ENCODE measurements at places on chromosomes 6 and 20. TPM values are rescaled to one million over a fixed set of nuclear protein-coding genes. Genes with fewer than 3 reads are reported as not detected.

The SNRNP48 gene
- 54.1 TPM for total RNA-seq

The PDE10A gene
- total RNA-seq = 17.3 TPM

The DOK5 gene
- total RNA-seq = 3.1 TPM

The OPRL1 gene
- total RNA-seq = 3.3 TPM

The SLC17A3 gene
- not detected for total RNA-seq

DNA sequence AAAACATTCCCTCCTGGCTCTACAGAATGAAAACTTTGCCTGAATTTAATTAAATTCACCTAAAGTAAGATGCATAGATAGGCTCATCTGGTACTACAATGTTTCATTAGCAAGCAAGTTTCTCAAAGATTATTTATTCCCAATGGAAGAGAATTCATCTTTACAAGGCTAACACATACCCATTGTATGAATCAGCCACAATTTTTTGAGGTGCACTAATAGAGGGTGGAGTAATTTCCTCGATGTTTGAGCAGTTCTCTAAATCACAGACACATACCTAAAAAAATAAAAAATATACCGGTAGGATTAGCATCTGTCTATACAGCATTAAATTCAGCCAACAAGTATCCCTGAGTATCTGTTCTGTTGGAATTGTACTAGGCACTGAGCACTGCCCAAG, 32.7 kb downstream of the ROS1 start:
- no peak for DNase-seq

DNA sequence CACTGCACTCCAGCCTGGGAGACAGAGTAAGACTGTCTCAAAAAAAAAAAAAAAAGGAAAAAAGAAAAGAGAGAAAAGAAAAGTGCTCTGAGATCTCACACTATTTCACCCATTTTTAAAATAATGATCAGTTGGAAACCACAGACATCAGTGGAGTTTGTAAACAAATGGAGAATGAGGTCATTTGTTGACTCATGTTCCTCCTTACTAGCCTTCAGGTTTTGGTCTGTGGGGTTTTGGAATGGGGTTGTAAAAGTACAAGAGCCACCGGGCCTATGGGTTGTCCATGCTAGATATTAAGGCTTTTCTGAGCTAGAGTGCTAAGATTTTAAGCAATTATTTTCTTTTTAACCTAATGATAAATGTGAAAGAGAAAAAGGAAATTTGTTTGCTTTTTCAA, 104.4 kb upstream of the PRL start:
- DNase-seq = no peak

DNA sequence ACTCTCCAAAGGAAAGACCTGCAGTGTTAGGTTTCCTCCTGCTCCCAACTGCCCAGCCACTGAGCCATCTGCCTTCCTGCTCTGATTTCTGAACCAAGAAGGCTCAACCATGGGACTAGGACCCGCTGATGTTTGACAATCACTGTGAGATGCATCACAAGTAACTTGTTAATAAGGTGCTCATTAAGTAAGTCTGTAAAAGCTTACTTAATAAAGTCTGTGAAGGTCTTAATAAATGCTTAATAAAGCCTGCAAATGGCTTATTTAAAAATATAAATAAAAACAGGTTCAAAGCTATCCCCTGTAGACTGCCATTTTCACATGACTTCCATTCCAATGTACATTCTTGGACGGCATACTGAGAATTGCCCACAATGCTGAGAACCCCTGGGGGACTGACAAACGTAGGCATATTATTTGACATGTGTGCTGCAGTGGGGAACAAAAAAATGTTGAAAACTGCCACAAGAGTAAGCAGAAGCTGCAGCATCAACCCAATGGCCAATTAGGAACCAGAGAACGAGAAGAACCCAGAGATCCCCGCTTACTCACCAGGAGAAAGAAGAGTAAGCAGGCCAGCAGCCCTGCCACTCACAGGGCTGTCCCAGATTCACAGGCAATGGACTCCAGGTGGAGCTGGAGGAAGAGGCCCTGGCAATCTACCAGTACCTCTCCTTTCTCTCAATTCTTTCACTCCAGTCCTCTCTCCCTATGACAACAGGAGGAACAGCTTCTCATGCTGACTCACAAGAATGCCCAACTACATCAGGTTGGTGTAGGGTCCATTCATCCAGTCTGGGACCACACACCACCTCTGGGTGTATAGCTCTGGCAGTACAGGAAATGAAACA, 19.5 kb downstream of the KIF13A start:
- DNase-seq = no peak

- DNase-seq = no peak
These were observed 187.2 kb upstream of the COL21A1 start for GRCh38 chr6:56434606-56435005.

GRCh38 chr6:56692523-56693245, 50.0 kb upstream of the DST start:
- DNase-seq = no peak

DNA sequence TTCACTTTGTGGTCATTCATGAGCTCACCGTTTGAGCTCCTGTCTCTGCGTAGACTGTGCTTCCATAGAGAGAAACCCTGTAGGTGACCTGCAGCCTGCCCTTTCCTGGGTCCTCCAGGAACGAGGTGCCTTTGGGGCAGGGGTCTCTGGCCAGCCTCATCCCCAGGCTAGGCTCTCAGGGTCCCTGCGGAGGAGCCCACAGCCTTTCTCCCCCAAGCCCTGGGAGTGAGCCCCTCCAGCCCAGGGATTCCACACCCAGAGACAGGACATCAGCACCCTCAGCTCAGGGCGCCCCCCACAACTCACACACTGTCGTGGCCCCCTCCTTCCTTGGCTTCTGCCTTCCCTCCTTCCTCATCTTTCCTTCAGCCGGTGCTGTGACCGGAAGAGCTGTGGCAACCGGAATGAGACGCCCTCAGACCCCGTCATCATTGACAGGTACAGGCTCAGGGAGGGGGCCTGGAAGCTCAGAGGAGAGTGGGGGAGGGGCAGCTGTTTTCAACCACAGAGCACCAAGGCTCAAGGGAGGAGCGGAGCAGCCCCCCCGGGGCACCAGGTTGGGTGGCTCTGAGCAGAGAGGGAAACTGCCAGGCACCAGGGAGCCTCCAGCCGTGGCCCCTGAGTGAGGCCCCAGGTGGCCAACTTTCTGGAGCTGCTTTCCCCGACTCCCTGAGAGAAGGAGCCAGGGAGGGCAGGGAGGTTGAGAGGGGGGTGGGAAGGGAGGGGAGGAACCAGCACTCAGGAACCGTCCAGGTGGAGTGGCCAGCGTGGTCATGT, 16.8 kb downstream of the EBF4 start:
- no peak for DNase-seq

GRCh38 chr20:15642676-15643075, 930.6 kb downstream of the KIF16B start:
- no peak for DNase-seq

DNA sequence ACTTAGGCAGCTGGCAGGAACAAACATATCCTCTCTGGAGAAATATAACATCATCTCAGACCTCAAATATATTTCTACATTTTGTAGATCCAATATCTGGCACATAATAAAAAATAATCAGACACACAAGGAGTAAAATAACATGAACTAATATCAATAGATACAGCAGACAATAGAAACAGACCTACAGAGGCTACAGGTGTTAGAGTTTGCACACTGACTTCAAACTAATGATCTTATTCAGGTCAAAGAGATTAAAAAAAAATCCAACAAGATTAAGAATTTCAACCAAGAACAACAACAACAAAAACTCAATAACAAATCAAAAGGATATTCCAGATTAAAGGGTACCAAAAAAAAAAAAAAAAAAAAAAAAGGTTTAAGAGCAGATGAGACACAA, 13.9 kb upstream of the CDYL start:
- DNase-seq = no peak

DNA sequence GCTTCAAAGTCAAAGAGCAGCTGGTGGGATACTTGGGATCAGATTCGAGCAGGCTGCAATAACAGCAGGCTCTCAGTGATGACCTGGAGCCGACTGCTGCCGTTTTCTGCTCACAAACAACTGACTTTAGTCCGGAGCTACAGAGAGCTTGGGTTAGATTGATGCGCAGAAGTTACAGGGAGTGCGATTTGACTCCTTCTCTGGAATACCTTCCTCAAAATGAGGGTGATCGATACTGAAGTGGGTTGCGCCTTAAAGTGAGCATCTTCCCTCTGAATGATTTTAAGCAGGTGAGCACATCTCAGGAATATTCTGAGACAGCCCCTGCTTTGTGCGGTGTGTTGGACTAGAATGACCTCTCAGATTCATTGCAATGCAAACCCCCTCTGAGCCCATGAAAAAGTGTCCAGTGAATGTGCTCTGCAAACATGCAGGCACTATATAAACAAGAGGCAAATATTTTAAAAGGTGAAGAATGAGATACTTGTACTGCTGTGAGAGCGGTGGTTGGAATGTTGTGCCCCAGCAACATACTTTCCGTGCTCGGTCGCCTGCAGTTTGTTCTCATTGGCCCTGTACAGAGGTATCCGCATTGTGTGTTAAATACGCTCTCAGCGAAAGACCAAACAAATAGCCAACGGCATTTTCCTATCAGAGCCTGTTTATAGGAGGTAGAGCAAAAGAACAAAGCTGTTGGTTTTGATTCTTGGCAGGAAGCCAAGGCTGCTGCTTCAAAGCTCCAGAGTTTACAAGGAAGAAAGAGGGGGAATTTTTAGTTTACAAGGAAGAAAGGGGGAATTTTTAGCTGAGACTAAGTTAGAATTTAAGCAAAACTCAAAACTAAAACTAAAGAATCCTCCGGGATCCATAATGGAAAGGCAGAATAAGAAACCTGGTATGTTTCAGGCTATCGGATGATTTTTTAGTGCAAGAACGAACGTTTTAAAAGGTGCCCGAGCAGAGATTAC, 67.7 kb downstream of the PHACTR2 start:
- peak; percentile 65 for DNase-seq

- DNase-seq = no peak
These were observed 427.0 kb upstream of the SPTLC3 start for GRCh38 chr20:12581644-12582289.

GRCh38 chr6:116902634-116903033, 25.6 kb downstream of the RFX6 start:
- no peak for DNase-seq

DNA sequence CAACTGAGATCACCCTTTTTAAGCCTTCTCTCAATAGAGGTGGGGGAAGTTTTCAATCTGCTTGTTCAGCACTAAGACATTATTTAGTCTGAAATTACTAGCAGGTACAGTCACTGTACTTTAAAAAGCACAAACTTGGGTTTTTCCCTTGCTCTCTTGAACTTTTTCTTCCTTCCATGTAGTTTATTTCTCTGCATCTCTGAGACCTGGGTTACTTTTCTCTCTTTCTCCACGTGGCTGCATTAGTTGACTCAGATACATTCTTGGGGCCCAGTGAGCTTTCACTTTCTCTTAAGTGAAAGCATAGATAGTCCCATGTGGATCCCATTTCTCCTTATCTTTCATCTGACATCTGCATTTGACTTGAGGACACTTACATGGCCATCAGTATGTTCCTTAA, 433.9 kb upstream of the MAP3K7 start:
- no peak for DNase-seq

DNA sequence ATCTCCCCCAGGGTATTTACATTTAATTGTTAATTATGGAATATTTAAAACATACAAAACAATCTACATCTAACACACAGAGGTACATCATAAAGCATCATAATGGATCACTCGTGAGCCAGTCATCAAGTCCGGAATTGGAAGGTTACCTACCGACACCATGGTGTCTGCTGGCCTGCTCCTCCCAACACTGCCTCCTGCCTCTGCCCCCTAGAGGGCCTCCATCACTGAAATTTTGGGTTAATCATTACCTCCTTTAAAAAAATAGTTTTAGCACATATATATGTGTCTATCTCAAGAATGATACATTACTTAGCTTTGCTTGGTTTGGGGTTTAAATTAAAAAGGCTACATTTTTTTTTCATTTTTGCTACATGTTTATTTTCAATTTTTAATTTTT, 114.6 kb upstream of the PDE10A start:
- DNase-seq = no peak

- no peak for DNase-seq
These were observed 172.3 kb downstream of the GJA1 start for GRCh38 chr6:121607721-121608120.

- no peak for DNase-seq
These were observed 68.2 kb upstream of the TNFAIP3 start for GRCh38 chr6:137798846-137799245.

GRCh38 chr20:48209102-48209501, 423.8 kb upstream of the SULF2 start:
- no peak for DNase-seq

DNA sequence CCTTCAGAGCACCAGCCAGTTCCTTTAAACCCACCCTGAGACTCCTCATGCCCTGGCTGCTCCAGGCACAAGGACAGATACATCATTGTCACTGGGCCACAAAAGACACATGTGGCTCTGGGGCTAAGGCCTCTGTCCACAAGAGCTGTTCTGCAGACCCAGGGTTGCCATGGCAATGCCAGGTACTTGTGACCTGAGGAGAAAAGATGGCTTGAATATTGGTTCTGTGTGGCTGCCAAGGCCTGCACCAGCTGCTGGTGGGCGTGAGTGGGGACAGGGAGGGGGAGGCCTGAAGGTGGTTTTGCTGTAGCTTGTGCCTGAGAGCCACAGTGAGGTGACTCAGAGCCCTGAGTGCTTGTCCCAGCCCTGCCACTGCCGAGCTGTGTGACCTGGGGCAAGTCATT, 31.8 kb downstream of the SAYSD1 start:
- DNase-seq = no peak

DNA sequence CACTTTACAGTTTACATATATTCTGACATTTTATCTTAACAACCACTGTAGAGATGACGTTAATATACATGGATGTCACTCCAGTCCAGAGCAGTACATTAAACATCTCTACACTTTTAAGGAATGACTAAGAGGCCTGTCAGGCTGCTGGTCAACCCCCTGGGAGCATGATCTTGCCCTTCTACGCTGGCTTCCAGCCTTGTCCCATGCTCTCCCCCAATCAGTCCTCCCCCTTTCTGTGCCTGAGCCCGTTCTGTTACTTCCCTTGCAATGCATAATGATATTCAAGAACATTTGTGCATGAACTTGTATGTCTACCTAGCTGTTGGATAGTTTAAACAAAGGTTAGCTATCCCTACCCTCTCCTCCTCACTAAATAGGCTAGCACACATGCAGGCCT, 40.5 kb upstream of the PLCB4 start:
- no peak for DNase-seq

GRCh38 chr6:157732007-157732406, 91.0 kb upstream of the SNX9 start:
- DNase-seq = no peak

DNA sequence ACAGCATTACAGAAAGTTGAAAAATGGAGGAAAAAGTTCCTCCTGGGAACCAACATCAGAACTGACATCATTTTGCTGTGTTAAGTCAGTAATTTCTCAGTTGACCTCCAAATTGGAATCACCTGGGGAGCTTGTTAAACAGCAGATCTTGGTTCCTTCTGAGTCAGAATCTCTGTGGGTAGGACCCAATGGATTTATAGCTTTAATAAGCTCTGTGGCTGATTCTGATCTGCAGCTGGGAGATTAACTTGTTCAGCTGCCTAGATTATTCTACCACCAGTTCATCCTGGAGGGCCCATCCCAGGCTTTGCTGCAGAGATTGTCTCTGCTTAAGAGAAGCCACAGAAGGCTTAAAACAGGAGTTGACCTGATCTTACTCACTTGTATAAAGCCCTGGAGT, 90.7 kb upstream of the POPDC3 start:
- no peak for DNase-seq

- peak; percentile 9 for DNase-seq
These were observed 144.3 kb upstream of the SPACA1 start for GRCh38 chr6:87903323-87903722.
